ENCODE measurements at places on chromosomes 2 and 18. TPM values are rescaled to one million over a fixed set of nuclear protein-coding genes. Genes with fewer than 3 reads are reported as not detected.

CYRIA gene
- 2.5 TPM for total RNA-seq

CHRNA1 gene
- not detected for total RNA-seq

CPS1 gene
- 3.5 TPM for total RNA-seq

- DNase-seq, result no peak
These were observed 179.7 kb downstream of the FAM210A start for GRCh38 chr18:13546638-13547037.

- no peak for DNase-seq
These were observed 99.5 kb downstream of the SLC4A3 start for GRCh38 chr2:219726916-219727315.

DNA sequence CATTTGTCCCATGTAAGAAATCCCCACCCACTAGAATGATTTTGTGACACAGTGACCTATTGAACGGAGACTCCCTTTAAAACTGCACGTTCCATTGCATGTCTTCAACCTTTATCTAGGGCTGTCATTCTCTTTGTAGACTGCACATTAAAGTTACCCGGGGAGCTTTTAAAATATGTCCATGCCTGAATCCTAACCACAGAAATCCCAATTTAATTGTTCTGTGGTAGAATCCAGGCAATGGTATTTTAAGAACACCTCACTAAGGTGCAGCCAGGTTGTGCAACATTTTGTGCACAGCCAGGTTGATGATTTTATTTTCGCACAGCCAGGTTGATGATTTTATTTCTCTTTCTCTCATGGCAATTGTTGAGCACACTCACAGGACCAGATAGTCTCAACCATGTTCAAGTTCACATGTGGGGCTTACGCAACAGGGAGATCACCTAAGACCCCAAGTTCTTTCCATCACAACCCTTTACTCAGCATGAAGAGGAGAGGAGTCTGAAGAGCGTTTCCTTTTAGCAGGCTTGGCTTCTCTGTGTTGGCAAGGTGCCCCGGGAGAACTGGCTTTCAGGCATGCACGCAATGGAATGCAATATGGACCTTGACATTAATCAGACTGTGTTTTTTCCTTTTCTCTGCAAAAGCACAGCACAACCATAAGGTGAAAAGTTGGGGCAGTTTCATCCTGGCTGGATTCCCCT is 467.3 kb upstream of the ETAA1 start:
- no peak for DNase-seq

DNA sequence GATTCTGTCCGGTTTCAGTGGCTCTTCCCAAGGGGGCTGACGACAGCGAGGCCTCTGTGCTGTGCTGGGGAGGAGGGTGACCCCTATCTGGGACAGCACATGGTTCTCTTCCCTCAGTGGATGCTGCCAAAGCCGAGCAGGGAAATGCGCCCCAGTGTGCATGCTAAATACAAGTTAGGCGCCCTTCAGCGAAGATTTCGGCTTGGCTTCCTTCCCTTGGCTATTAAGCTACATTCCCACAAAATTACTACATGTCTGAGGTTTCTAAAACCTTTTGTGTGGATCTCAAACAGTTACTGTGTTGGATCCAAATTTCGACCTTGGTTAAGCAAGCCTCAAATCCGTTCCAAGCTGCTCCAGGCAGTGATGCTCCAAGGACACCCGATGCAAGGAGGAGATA is 440.3 kb downstream of the NRXN1 start:
- no peak for DNase-seq
